ENCODE measurements at places on chromosomes 12 and 14.

- DNase-seq = no peak
These were observed 13.0 kb downstream of the PARP2 start for GRCh38 chr14:20356422-20356821.

GRCh38 chr14:90454041-90455000 is 57.5 kb downstream of the CALM1 start:
- no peak for DNase-seq

DNA sequence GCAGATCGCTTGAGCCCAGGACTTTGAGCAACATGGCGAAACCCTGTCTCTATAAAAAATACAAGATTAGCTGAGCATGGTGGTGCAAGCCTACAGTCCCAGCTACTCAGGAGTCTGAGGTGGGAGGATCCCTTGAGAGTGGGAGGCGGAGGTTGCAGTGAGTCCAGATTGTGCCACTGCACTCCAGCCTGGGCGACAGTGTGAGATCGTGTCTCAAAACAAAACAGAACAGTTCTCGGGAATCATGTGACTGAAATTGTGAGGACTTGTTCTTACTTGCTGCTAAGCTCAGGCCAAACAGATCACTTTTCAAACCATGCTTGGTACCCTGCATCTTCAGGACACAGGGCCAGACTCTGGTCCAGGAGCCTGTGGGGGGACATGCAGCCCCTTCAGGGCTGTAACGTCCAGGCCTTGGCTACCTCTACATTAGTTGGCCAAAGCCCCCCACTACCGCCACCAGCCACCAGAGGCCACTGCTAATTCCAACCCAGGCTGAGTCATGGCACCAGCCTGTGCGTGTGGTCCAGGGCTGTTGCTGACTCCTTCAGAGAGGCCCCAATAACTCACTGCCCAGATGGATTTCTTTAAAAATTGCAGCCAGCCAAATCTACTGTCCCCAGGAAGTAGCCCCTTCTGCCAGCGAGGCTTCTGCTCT is 33.4 kb upstream of the SYNDIG1L start:
- DNase-seq = peak; percentile 16

GRCh38 chr12:116294454-116295165 is 17.1 kb upstream of the MED13L start:
- no peak for DNase-seq

DNA sequence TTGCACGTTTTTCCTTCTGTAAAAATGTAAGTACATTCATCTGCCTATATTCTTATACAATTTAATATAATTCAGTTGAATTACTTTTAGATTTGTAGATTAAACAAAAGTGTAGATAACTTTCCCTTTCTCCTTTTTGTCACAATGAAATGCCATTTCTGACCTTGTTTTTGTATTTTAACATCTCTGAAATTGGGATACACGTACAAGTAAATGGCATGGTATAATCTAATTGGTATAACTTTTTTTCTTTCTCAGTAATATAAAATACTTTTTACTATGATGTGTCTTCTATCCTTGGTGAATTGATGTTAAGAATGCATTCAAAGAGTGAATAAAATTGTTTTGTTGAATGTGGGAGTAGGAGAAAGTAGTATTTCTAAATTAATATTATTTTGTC is 210.0 kb downstream of the ERC1 start:
- DNase-seq = no peak
